ENCODE measurements at places on chromosomes 4 and X. TPM values are rescaled to one million over a fixed set of nuclear protein-coding genes. Genes with fewer than 3 reads are reported as not detected.

DNA sequence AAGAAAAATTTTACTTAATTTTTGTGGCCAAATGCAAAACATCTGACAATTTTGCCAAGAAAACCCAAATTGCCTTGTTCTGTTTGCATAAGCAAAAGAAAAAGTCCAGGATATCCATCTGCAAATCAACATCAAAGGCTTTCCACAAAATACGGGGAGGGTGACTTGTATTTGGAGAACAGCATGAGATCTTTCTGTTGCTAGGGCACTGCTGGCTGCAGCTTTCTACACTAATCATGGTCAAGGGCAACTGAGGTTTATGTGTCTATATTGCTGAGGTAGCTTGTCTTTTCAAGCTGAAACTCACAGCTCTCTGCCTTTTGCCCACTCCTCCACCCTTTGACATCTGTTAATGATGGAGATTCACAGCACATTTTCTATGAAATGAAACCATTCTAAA lies 389.1 kb downstream of the NKX6-1 start:
- DNase-seq, result no peak
- no peak overlapping the region for H3K27ac ChIP-seq
- H3K27me3 ChIP-seq, result no peaks in the 10 kb centered on the region
- no peak overlapping the region for H3K4me3 ChIP-seq

DNA sequence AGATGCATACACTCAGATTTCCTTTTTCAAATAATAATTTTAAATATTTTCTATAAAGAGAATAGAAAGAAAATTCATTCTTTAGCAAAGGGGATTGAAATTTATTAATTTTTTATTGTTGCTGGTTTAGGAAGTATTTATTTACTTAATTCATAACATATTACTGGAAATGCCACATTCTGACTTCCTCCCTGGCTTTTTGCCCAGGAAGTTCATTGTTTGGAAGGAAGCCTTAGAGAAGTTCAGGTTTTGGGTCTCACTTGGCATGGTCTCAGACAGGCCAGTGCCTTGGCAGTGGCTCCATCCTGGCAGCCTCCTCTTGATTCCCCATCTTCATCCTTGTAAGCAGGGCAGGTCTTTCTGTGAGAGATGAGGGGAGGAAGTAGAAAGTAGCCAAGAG lies 50.5 kb downstream of the IL15 start:
- no peaks in the 10 kb centered on the region for H3K27me3 ChIP-seq
- DNase-seq, result no peak
- H3K4me1 ChIP-seq, result no peaks in the 10 kb centered on the region
- no peak overlapping the region for H3K27ac ChIP-seq
- no peak overlapping the region for H3K4me3 ChIP-seq

DNA sequence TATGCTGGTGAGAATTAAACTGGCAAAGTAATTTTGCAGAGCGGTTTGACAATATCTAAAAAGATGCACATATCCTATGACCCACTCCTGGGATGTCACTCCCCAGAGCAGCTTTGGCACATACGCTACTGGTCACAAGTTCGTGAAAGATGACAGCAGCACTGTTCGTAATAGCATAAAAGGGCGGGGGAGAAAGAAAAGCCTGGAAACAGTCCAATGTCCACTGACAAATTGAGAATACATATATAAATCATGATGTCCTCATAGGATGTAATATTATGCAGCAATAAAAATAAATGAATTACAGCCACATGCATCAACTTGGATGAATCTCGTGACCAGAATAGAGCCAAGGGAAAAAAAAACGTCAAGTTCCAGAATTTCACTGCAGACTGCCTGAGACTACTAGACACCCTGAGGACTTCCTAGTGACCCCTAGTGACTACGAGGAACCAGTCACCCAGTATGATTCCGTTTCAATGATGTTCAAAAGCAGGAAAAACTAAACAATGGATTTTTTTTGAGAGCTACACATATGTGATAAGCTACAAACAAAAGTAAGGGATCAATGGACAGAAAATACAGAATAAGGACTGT lies 1.8 kb downstream of the PCSK1N start:
- H3K36me3 ChIP-seq, result no peaks in the 10 kb centered on the region
- no peak overlapping the region for H3K4me3 ChIP-seq
- H3K27ac ChIP-seq, result no peak overlapping the region
- H3K4me1 ChIP-seq, result no peaks in the 10 kb centered on the region
- no peak for DNase-seq

- no peaks in the 10 kb centered on the region for H3K4me1 ChIP-seq
- H3K36me3 ChIP-seq, result no peaks in the 10 kb centered on the region
- DNase-seq, result no peak
- no peak overlapping the region for H3K27ac ChIP-seq
- no peaks in the 10 kb centered on the region for H3K27me3 ChIP-seq
- no peak overlapping the region for H3K4me3 ChIP-seq
These were observed 393.2 kb upstream of the HS3ST1 start for GRCh38 chr4:11821772-11822430.

DNA sequence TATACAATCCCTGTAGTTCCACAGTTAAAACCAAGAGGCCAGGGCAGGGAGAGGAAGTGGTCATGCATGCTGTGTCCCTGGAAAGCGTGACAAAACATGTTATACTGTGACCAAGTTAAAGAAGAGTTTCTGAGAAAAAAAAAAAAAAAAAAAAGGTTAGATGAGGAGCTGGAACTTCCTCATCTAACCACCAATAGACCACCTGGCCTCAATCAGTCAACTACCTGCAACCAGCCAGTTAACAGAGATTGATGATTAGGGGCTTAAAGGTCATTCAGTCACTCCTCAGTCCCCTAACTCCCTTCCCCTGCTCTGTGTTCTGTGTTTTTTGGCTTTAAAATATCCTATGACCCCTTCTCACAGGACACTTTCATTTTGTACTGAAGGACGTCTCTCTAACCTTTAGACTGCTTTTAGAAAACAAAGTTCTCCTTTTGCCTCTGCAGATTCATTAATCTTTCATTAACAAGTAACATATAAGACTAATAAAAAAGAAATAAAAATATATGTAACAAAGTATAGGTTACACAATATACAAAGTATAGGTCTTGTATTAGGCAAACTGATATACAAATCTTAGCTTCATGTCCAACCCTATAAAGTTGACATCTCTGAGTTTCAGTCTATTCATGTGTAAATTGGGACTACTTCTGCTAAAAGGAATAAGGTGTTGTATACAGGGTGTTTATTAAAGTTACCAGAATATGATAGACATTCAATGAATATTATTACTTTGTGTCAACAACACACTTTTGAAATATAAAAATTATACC lies 179.1 kb upstream of the NDST4 start:
- DNase-seq, result no peak
- H3K27me3 ChIP-seq, result no peaks in the 10 kb centered on the region
- no peaks in the 10 kb centered on the region for H3K4me1 ChIP-seq
- H3K27ac ChIP-seq, result no peak overlapping the region
- H3K36me3 ChIP-seq, result no peaks in the 10 kb centered on the region

VGLL1 gene
- total RNA-seq, result not detected

TCEAL9 gene
- total RNA-seq, result 1.0 TPM
